ENCODE measurements at places on chromosomes 2 and 18.

- no peak for DNase-seq
Measured at GRCh38 chr2:36717603-36718266, 21.2 kb downstream of the VIT start.

- DNase-seq, result no peak
Measured at GRCh38 chr18:74492259-74492658, 3.9 kb upstream of the CNDP2 start.

- DNase-seq, result no peak
Measured at GRCh38 chr2:195410074-195410671, 246.9 kb upstream of the SLC39A10 start.

DNA sequence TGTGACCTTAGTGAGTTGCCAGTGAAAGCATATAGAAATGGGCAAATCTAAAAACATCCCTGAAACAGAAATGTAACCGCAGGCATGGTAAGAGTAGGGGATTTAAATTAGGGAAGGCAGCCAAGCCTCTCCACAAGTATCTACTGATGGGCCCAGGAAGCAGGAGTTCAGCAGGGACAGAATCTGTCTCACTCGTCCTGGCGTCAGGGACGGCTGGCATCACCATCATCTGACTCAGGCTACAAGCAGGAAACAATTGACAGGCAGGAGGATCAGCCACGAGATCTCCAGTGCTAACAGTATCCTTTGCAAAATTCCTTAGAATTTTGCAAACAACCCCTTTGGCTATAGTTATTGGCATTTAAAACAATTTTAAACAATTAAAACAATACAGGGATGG, 61.3 kb downstream of the SMAD4 start:
- no peak for DNase-seq

DNA sequence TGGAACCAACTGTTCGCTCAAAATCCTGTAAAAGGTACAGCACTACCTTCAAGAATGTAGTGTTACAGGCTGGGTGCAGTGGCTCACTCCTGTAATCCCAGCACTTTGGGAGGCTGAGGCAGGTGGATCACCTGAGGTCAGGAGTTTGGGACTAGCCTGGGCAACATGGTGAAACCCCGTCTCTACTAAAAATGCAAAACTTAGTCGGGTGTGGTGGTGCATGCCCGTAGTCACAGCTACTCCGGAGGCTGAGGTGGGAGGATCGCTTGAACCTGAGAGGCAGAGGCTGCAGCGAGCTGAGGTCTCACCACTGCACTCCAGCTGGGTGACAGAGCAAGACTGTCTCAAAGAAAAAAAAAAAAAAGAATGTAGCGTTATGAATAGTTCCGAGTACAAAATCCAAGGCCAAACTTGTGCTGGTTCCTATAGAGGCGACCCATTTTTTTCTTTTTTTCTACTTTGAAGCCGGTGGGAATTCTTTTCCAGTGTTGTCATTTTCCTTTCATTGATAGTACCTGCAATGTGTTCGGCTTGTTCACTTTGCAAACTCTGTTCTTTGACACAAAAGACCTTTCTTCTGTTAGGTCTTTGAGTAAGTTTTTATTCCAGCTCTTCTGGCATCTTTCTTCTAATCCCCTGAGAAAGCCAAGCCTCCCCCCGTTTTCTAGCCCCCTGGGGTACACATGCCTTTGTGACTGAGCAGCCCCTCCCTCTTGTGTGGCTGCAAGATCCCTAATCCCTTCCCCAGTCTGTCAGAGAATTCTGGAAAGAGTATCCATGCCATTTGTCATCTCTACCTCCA, 25.1 kb downstream of the INPP5D start:
- peak; percentile 26 for DNase-seq

DNA sequence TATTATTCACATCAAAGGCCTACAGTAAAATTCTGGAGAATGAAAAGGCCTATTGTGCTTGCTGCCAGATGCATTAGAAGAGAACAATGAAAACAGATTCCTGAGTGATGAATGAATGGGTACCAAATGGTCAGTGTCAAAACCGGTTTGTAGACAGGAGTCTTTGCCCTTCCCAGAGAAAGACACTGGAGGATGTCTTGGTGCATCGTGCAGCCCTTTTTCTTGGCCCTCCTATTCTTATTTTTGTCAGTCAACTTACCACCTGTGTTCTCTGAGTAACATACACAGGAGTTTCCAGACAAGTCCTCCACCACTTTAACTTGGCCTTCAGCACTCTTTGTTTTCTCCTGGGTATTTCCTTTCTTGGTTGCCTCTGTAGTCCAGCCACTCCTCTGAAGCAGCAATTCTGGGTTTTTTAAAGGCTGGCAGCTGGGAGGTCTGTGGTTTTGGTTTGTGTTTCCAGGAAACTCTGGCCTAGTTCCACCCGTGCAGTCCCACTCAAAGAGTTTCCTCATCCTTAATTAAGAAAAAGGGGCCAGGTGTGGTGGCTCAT, 29.4 kb downstream of the PSTPIP2 start:
- DNase-seq, result no peak

DNA sequence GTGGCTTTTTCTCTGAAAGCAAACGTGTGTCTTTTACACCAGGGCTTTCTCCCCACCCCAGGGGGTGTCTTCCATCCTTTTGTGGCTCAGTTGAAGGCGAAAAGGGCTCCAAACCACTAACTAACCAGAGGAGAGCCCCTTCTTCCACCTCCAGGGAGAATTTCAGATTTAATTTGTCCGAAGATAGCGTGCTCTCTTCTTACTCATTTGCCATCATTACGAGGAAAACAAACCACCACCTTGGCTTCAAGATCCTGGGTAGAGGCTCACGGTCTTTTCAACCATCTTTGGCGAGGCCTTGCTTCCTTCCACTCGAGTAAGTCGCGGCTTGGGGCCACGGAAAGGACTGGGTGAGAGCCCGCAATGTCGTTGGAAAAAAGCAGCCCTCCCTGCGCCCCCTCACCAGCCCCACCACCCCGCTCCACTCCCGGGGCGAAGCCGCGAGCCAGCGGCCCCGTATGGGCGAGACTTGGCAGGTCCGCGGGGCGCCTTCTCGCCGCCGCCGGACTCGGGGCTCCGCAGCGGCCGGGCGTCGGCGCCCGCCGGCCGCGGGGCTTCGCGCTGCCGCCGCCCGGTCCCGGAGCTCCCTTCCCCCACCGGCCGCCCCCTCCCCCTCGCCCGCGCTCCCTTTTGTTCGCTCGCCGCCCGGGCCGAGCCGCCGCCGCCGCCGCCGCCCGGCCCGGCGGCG, 1.7 kb upstream of the ZNF532 start:
- peak; percentile 57 for DNase-seq

GRCh38 chr2:182187130-182187529, 201.5 kb downstream of the PPP1R1C start:
- DNase-seq, result no peak

DNA sequence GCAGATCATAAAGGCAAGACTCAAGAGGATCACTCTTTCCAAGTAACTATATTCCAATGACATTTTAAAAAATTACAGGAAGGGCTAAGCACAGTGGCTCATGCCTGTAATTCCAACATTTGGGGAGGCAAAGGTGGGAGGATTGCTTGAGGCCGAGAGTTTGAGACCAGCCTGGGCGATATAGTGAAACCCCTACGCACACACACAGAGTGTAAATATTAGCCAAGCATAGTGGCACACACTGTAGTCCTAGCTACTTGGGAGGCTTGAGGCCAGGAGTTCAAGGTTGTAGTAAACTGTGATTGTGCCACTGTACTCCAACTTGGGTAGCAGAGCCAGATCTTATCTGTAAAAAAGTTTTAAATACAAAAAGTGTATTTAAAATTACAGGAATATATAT, 450.2 kb upstream of the NRP2 start:
- no peak for DNase-seq

DNA sequence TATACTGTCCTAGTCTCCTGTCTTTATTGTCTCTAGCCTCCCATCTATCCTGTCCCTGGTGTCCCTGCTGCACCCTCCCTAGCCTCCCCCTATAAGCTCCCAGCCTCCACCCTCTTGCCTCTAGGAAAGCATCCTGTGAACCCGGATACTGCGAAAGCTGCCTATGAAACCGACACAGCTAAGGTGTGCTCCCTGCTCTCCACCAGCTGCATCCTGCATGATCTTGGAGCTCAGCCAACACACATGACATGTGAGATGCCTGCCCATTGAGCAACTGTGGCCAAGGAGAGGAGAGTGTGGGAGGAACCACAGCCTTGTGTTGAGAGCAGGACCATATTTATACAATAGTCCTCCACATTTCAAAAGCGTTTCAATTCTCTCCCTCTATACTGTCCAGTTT, 187.1 kb downstream of the ZBTB7C start:
- no peak for DNase-seq

DNA sequence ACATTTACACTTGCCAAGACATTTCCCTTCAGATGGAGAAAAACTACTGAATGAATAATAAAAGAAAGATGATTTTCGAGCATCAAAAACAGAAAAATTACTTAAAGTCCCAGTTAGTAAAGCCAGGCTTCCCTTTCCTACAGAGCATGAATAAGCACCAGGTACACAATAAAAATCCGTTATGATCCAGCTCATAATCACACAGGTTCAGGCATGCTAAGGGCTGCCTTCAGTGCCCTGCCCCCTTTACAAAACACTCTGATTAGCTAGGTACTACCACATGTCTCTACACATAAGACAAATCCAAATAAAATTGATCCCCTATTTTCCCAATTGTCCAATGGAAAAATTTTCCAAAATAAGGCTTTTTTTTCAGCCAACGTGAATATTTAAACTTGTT, 413.2 kb upstream of the LRATD1 start:
- no peak for DNase-seq

DNA sequence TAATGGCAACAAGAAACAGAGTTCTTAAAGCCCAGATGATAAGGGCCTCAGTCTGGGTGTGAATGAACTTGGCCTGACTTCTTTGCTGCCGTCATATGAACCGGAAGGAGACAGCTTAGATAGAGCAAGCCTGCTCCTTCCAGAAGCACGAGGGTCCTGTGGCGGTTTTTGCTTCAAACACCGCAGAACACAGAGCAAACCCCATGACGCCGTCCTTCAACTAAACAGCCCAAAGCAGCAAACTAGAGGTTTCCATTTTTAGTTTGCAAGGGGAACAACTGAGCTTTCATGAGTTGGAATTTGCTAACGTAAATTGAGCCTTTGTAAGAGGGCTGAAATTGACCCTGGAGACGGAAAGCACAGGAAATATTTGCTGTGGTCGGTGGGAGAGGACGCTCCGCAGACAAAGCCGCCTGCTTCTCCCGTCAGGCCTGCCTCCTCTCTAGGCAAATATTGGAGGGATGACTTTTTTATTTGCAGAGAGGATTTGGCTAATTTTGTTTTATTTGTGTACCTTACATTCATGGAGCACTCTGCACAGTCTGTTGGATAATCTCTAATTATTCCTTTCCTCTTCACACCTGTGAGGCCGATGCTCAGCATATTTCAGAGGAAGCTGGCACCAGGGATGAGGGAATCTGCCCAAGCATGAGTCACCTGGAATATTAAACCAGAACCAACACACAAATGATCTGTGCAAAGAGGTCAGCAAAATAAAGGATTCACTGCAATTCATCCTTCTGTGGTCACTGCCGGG, 134.0 kb upstream of the NCK2 start:
- DNase-seq, result no peak

DNA sequence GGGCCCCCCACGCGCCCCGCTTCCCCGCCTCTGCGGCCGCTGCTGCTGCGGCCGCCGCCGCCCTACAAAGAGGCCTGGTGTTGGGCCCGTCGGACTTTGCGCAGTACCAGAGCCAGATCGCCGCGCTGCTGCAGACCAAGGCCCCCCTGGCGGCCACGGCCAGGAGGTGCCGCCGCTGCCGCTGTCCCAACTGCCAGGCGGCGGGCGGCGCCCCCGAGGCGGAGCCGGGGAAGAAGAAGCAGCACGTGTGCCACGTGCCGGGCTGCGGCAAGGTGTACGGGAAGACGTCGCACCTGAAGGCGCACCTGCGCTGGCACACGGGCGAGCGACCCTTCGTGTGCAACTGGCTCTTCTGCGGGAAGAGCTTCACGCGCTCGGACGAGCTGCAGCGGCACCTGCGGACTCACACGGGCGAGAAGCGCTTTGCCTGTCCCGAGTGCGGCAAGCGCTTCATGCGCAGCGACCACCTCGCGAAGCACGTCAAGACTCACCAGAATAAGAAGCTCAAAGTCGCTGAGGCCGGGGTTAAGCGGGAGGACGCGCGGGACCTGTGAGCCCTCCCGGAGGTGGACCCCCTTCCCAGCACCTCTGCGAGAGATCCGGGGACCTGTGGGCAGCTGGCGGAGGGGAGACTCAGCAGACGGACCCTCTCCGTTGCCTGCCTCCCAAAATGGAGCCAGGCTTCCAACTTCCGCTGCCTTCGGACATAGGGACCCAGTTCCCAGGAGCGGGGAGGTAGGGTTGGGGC, 1.9 kb downstream of the SP5 start:
- DNase-seq, result peak; percentile 65

All from activated T-cell treated with anti-CD3 and anti-CD28 coated beads, Interleukin-2, amount 50 U/mL, for 24 hours (primary cell).